ENCODE measurements at places on chromosomes 11 and 22. TPM values are rescaled to one million over a fixed set of nuclear protein-coding genes. Genes with fewer than 3 reads are reported as not detected.

The RAB39A gene
- not detected for total RNA-seq

The ARHGAP32 gene
- 9.0 TPM for total RNA-seq

The CTTN gene
- total RNA-seq, result 2.2 TPM

The SLC43A3 gene
- 67.9 TPM for total RNA-seq

The KRTAP5-2 gene
- not detected for total RNA-seq

The FGF4 gene
- total RNA-seq, result not detected

The PTPN5 gene
- total RNA-seq, result not detected

The CLCF1 gene
- 7.8 TPM for total RNA-seq

The HEPHL1 gene
- not detected for total RNA-seq
